Kidney capillary endothelial cell (primary cell): ENCODE measurements at places on chromosomes 7 and 10.
A peak's percentile ranks its signal among the peaks of the same experiment; 100 is the strongest.

DNA sequence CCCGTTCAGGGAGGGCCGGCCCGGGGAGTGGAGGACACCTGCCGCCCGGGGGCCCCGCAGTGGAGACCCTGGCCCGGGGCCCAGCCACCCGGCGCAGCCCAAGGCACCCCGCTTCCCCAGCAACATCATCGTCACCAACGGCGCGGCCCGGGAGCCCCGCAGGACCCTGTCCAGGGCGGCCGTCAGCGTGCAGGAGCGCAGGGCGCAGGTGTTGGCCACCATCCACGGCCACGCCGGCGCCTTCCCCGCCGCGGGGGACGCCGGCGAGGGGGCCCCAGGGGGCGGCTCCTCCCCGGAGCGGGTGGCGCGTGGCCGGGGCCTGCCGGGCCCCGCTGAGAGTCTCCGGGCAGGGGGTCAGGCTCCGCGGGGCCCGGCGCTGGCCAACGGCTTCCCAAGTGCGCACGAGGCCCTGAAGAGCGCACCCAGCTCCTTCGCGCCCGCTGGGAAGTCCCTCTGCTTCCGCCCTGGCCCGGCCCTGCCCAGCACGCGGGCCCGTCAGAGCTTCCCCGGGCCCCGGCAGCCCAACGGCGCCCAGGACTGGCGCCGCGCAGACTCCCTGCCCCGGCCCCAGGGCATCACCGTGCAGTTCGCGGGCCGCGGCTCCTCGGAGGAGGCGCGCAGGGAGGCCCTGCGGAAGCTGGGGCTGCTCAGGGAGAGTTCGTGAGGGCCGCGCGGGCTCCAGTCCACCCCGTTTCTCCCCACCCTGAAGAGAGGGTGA is 46.7 kb downstream of the PROSER2 start:
- DNase-seq, result peak; percentile 63

- DNase-seq, result no peak
These were observed 812.9 kb downstream of the REEP3 start for GRCh38 chr10:64334084-64334483.

- no peak for DNase-seq
These were observed 236.4 kb downstream of the TFEC start for GRCh38 chr7:115793958-115794702.

DNA sequence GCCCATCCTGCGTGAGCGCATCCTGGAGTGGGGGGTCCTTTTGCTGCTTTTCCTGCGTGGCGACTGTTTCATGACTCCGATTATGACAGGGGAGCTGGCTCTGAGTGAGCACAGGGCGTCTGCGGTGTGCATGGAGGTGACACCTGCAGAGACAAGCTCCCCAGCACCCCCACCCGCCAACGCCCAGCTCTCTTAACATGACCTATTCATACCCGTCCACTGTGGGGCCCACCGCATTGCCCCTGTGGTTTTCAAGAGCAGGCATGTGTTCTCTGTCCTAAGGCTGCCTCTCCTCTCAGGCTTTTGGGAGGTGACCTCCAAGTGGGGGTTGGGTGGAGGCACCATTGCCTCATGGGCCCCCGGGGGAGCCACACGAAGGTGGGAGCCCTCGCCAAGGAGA is 500.7 kb downstream of the TCERG1L start:
- DNase-seq, result no peak

GRCh38 chr10:104802941-104803340 is 161.9 kb downstream of the SORCS3 start:
- DNase-seq, result no peak

- DNase-seq, result no peak
These were observed 14.0 kb downstream of the SLC29A4 start for GRCh38 chr7:5296611-5297226.
